ENCODE measurements at places on chromosomes 3 and 15. TPM values are rescaled to one million over a fixed set of nuclear protein-coding genes. Genes with fewer than 3 reads are reported as not detected.

The FSIP1 gene
- not detected for total RNA-seq

- DNase-seq: no peak
Measured at GRCh38 chr3:31896648-31897433, 84.2 kb downstream of the OSBPL10 start.

DNA sequence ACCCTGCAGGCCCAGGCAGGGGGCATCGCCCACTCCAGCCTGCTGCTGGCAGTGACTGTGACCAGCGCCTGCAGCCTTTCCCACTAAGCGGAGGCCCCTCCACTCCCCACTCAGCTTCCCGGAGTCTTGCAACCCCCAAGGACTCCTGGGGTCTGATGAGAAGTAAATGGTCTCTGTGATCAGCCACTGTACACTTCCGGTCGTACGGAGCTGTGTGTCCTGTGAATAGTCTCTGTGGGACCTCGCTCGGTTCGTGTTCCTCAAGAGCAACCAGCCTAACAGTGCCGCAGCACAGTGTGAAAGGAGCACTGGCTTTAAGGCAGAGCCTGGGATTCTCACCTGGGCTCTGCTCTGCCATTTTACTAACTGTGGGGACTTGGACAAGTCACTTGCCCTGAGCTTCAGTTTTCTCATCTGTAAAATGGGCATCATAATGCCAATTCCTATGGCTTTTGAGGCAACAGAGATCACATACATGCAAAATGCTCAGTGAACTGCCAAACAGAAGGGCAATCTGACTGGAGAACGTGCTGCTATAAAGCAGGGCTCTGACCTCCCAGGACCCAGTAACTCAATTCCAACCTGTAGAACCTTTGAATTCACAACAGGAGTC is 26.7 kb downstream of the TMEM43 start:
- DNase-seq: no peak

The ZMYND10 gene
- 0.42 TPM for total RNA-seq

The BNC1 gene
- 29.6 TPM for total RNA-seq

The SLC27A2 gene
- 0.63 TPM for total RNA-seq

The ACKR2 gene
- 4.8 TPM for total RNA-seq

GRCh38 chr15:64865998-64866520 is 24.3 kb downstream of the PLEKHO2 start:
- DNase-seq: no peak

- no peak for DNase-seq
Measured at GRCh38 chr15:100229181-100230163, 112.3 kb downstream of the ADAMTS17 start.

- DNase-seq: no peak
Measured at GRCh38 chr3:48187579-48188265, 495 bp downstream of the CDC25A start.

- DNase-seq: no peak
Measured at GRCh38 chr15:82835391-82835917, 26.0 kb downstream of the WHAMM start.

The CKMT1A gene
- 36.8 TPM for total RNA-seq

The IQCF5 gene
- total RNA-seq: not detected

DNA sequence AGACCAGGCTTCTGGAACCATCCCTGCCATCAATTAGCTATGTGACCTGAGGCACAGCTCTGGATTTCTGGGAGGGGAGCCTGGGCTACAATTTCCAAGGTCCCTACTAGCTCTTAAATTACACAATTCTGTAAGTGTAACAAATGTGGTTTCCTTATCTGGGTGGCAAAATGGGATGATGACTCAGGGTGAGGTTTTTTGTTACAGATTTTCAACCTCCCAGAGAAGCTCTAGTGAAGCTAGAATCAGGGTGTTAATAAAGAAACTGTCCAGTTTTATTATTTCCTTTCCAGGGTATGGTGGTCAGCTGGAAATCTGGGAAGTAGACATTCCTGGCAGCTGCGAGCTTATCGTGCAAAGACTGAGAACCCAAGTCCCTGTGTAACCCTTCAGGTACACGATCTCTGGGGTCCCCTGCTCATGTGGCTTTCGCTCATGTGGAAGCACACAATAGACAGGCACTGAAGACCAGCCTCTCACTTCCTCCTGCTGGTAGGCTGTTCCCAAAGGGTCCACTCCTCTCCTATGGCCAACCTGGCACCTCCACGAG is 7.3 kb downstream of the RAB27A start:
- DNase-seq: no peak

GRCh38 chr15:45030743-45031142 is 7.7 kb downstream of the SORD start:
- DNase-seq: no peak

All from lower leg skin (tissue), 4 donors.